ENCODE measurements at places on chromosomes 4 and X. TPM values are rescaled to one million over a fixed set of nuclear protein-coding genes. Genes with fewer than 3 reads are reported as not detected.

GRCh38 chrX:134971926-134972325 is 18.9 kb upstream of the SMIM10 start:
- no peak for DNase-seq

GRCh38 chr4:78297116-78297800 is 240.1 kb downstream of the FRAS1 start:
- no peak for DNase-seq

Gene FGF5
- 5.8 TPM for total RNA-seq

GRCh38 chrX:138759217-138759943 is 47.9 kb upstream of the FGF13 start:
- DNase-seq = no peak

DNA sequence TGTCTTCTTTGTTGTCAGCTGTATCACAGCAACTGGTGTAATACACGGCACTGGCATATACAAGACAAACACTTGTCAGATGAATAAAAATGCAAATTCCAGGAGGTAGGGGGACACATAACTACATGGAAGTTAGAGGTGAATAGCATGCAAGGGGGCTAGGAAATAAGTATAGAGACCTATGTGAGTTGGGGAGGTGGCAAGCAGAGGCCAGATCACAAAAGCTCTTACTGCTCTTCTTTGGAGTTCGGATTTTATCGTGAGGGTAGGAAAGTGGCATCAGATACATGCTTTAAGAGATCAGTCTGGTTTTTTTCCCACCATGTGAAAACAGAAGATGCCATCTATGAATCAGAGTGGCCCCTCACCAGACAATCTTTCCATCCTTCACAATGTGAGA is 2.8 kb upstream of the SRP72 start:
- DNase-seq = no peak

DNA sequence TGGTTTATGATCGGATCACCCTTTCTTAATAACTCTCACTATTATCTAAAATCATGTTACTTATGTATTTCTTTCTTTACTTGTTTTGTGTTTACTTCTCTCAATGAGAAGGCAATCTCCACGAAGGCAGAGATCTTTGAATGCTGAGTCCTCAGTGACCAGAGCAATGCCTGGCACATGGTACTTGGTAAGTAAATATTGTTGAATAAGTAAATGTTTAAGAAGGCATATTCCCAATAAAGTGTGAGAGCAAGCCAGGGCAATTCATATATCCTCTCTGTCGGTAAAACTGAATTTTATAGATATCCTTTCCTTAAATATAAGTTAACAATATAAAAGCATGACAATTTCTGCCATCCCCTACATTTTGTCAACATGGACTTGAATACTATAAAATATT is 94.4 kb downstream of the UGT8 start:
- no peak for DNase-seq

DNA sequence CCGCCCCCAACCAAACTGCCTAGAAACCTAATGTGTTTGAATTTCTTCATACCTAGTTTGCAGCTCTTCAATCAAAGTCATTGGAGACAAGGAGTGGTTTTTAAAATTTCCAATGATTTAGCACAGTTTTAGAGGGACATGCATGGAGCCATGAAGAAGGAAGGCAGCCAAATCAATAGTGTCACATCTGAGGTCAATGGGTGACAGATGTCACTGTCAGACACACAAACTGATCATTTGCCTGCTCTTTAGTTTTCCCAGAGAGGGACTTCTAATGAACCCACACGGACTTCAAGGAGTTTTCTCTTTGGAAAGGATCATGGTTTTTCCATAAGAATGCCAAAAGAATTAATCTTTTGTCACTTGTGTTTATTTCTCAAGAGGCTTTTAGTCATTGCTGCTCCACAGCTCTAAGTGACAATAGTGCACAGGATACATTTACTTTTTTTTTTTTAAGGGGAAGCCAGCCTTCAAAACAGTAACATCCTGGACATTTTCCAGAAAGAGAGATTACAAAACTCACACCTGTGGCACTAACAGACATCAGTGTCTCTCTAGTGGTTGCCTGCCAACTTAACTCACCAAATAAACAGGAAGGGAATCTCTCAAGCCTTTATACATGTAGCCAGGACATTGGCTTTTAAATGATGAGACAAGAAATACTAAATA is 251.1 kb upstream of the DIAPH2 start:
- no peak for DNase-seq

DNA sequence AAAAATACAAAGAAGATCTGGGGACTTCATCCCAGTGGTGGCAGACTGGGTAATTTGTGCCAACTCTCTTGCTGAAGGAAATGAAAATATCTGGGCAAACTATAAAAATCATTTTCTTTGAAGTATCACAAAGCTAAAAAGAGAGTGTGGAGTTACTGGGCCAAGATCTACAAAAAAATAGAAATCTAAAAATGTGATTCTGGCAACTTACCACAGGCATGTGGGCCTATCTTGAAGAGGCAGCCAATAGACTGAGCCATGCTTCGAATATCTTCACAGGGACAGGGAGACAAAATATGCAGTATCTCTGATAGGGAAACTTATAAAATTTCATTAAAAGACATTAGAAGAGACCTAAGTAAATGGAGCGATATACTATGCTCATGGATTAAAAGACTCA is 168.8 kb downstream of the RCHY1 start:
- no peak for DNase-seq

DNA sequence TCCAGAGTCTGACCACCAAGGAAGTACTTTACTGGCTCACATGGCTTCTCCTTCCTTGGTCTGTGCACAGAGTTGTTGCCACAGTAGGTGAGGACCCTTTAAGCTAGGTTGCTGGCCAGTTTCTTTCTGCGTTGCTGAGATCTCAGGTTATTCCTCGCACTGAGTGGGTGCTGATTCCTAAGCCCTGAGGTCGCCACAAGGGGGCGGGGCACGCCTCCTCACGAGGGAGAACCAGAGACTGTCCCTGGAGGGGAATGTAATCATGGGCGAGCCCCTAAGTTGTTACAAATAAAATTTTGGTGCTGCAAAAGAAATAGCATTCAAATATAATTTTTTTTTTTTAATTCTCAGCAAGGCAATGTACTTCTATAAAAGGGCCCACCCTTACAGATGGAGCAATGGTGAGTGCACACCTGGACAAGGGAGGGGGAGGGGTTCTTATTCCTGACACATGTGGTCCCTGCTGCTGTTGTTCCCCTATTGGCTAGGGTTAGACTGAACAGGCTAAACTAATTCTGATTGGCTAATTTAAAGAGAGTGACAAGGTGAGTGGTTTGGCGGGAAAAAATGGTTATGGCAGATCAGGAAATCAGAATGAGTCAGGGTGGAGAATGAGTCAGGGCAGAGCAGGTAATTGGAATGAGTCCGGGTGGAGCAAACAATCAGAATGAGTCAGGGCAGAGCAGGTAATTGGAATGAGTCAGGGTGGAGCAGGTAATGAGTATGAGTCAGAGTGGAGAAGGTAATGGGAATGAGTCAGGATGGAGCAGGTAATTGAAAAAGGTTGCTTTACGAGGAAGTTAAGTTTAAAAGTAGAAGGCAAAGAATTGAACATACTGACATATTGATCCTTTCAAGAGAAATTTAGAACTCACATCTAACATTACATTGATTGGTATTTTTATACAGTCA is 107.5 kb downstream of the VSIG4 start:
- DNase-seq = peak; percentile 9

DNA sequence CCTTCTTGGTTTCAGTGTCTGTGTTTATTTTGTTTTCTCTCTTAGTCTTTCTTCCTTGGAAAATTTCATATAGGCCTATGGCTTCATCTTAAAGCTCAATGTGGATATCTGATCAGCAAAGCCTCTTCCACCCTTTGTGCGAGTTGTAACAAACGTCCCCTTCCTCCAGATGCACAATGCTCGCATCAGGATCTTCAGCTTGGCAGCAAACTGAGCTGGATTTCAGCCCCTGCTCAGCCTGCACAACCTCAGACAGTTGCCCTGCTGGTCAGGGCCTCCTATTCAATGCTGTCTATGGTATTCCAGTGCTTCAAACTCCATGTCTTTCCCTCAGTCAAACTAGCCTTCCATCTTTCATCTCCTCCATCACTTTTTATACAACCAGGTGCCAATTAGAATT is 309.4 kb downstream of the ARHGAP24 start:
- DNase-seq = no peak

DNA sequence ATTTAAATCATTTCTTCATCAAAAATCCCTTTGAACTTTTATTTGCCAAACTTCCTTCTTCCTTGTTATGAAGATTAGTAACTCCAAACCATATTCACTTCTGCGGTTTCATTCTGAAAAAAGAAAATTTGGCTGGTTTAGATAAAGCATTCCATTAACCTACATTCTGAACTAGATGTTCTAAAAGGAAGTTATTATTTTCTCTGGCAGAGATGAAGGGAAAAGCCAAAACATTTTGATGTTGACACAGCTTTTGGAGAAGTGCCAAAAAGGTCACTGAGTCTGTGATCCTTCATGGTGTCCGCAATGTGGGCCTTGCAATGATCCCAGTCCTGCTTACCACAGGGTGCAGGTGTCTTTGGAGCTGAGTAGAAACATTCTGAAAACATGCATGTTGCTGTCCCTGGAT is 36.0 kb downstream of the CXCL8 start:
- peak; percentile 80 for DNase-seq

DNA sequence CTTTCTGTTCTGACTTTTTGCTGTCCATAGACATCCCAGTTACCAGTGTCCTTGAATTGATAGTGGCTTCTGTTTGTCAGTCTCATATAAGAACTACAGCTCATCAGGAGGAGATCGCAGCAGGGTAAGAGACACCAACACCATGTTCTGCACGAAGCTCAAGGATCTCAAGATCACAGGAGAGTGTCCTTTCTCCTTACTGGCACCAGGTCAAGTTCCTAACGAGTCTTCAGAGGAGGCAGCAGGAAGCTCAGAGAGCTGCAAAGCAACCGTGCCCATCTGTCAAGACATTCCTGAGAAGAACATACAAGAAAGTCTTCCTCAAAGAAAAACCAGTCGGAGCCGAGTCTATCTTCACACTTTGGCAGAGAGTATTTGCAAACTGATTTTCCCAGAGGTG is 30.1 kb downstream of the GUCY1A1 start:
- DNase-seq = no peak

Gene EFNB1
- 44.1 TPM for total RNA-seq

GRCh38 chr4:124480061-124480460 is 232.5 kb downstream of the ANKRD50 start:
- DNase-seq = no peak

Gene TMPRSS11F
- not detected for total RNA-seq

DNA sequence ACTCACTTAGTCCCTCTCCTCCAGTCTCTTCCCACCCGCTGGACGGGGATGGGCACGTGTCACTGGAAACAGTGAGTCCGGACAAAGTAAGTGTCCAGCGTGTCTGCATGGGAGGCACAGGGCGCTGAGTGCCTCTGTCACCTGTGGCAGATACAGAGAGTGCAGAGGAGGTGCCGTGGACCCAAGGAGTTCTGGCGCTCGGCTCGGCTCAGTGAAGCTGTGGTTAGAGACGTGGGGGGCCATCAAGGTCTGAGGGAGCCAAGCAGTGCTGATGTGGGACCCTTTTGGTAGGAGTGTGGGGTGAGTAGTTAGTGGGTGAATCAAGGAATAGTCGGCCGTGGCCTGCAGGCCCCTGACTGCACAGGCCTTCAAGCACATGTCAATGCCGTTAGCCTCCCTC is 40.1 kb upstream of the MSANTD1 start:
- no peak for DNase-seq

Gene HSD17B10
- total RNA-seq = 102 TPM

DNA sequence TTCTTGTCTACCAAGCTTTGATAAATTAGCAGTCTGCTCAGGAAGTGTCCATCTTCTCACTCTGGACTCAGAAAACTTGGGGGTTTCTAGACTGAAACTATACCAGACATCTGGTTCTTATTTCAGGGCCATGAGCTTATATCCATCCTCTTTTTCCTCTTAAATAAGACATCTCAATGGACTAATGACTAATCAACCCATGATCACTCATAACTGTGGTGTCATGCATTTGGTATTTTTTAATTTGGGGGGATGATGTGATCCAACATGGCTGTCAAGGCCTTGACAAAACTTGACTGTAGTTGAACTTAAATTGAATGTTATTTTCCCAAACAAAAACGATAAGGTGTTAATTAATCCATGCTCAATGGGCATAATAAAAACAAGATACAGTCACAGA is 87.8 kb downstream of the GPRASP3 start:
- no peak for DNase-seq

Gene GAGE12E
- not detected for total RNA-seq

Gene PARM1
- total RNA-seq = 0.87 TPM

Gene AP1AR
- 16.9 TPM for total RNA-seq

DNA sequence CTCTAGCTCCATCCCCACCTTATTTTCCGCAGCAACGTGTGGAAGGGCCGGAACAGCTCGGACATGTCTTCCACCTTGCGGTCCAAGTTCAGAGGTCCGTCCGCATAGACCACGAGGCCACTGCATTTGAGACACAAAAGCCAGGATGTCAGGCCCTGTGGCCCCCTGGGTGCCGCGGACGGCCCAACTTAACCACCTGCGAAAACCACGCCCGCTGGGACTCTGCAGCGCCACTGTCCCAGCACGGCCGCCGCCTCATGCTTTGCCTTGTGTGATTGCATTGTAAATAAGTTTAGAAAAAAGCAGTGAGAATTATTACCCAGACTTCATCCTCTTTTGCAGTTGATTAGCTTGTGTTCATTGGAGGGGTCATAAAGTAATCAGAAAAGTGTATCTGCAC is 58.2 kb upstream of the MXD4 start:
- DNase-seq = no peak

Gene TACR3
- not detected for total RNA-seq

DNA sequence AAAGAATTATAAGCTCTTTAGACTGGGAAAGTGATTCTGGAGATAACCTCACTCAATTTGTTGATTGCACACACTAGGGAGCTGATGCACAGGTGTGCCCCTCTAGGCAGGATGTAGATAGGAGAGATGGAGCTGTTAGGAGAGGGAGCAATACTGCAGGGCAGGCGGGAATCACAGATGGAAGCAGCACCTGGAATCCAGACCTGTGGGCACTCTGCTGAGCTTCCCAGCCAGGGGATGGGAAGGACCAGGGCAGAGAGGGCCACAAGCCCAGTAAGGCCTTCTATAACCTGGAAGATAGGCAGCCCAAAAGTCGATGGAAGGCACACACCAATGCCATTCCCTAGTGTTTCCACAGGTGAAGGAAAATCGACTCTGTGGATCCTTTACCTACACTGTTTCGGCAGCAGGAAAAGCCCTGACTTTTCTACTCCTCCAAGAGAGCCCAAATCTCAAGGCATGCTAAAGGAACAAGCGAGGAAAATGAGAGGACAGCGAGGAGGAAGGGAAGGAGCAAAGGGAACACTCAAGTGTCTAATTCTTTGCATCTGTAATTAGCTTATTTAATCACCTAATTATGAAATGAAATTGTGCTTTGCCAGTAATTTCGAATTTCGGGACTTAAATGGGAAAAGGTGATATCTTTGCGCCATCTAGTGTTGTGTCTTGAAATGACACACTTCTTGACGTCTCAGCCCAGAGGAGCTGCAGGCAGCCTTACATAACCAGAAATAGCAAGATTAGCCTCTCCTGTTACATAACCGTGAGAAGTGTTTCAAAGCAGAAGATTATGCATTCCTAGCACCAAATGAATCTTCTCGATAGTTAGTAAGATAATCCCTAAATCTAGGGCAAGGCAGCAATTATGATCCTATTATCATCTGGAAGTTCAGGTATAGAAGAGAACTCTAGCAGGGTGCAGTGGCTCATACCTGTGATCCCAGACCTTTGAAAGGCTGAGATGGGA is 31.0 kb upstream of the TLR3 start:
- DNase-seq = peak; percentile 44

Data from epithelial cell of proximal tubule (primary cell).